Activated T-helper 2 cell treated with anti-CD3 and anti-CD28 coated beads, Interferon-gamma antibody, Interleukin-2, Interleukin-4, amounts not matched to agents 10 μg/mL and 5 μg/mL and 100 μg/mL, durations not matched to agents 14 hours and 24 hours and 36 hours (primary cell): ENCODE measurements at places on chromosomes 3 and 15. TPM values are rescaled to one million over a fixed set of nuclear protein-coding genes. Genes with fewer than 3 reads are reported as not detected.

The LPCAT4 gene
- 70.9 and 76.1 TPM in 2 replicates for total RNA-seq

- no peak for DNase-seq
- H3K27me3 ChIP-seq = no peaks in the 10 kb centered on the region
- no peak overlapping the region for H3K4me3 ChIP-seq
- H3K36me3 ChIP-seq = no peaks in the 10 kb centered on the region
- H3K27ac ChIP-seq = peak overlapping the region; percentile 40
Observed at GRCh38 chr15:51390241-51390965, 48.9 kb downstream of the GLDN start.

GRCh38 chr3:160108362-160108761 is 116.9 kb upstream of the C3orf80 start:
- H3K27me3 ChIP-seq = peaks cover 27% of the 10 kb centered on the region
- no peak overlapping the region for H3K4me3 ChIP-seq
- no peak for DNase-seq
- no peaks in the 10 kb centered on the region for H3K36me3 ChIP-seq
- no peak overlapping the region for H3K27ac ChIP-seq
- H3K4me1 ChIP-seq = no peaks in the 10 kb centered on the region

The PIF1 gene
- 28.1 and 29.2 TPM in 2 replicates for total RNA-seq
